ENCODE measurements at places on chromosomes 1 and 21.

GRCh38 chr1:25036117-25036546 lies 106.1 kb upstream of the RUNX3 start:
- no peak overlapping the region for H3K27ac ChIP-seq
- H3K27me3 ChIP-seq: no peaks in the 10 kb centered on the region
- ATAC-seq: no peak
- H3K4me3 ChIP-seq: no peak overlapping the region
- peaks cover 12% of the 10 kb centered on the region for H3K36me3 ChIP-seq

DNA sequence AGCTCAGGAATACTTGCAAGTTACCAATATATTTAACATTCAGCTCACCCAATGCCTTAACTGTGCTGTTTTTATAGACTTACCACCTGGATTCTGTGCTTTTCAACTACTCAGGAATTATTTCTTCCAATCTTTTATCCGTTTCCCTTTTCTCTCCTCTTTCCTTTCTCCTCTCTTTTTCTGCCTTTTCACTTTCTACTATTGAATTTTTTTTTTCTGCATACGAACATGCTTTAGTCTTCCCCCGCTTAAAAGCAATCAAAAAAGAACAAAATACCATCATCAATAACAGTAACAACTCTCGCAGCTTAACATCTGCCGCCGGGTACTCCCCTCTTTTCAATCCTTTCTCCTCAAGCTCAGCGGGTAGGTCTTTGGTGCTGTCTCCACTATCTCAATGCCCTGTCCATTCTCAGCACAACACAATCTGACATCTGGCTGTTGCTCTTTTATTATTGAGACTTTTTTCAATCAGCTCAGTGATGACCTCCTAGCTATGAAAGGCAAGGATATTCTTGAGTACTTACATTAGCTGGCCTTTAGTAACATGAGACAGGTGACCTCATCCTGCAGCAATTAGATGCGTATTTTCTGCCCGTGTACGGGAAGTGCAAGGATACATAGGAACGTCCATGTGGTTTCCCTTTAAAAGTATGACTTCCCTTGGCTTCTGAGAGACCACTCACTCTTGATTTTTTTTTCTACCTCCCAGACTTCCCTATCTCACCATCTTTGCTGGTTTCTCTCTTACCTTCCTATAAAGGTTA lies 40.2 kb upstream of the SIPA1L2 start:
- peaks cover 7% of the 10 kb centered on the region for H3K4me1 ChIP-seq
- H3K27ac ChIP-seq: no peak overlapping the region
- no peak for ATAC-seq
- H3K4me3 ChIP-seq: no peak overlapping the region

GRCh38 chr1:185474440-185475149 lies 157.6 kb upstream of the IVNS1ABP start:
- no peaks in the 10 kb centered on the region for H3K36me3 ChIP-seq
- H3K4me3 ChIP-seq: no peak overlapping the region
- H3K27me3 ChIP-seq: no peaks in the 10 kb centered on the region
- no peak overlapping the region for H3K27ac ChIP-seq
- no peak for ATAC-seq
- H3K4me1 ChIP-seq: no peaks in the 10 kb centered on the region

DNA sequence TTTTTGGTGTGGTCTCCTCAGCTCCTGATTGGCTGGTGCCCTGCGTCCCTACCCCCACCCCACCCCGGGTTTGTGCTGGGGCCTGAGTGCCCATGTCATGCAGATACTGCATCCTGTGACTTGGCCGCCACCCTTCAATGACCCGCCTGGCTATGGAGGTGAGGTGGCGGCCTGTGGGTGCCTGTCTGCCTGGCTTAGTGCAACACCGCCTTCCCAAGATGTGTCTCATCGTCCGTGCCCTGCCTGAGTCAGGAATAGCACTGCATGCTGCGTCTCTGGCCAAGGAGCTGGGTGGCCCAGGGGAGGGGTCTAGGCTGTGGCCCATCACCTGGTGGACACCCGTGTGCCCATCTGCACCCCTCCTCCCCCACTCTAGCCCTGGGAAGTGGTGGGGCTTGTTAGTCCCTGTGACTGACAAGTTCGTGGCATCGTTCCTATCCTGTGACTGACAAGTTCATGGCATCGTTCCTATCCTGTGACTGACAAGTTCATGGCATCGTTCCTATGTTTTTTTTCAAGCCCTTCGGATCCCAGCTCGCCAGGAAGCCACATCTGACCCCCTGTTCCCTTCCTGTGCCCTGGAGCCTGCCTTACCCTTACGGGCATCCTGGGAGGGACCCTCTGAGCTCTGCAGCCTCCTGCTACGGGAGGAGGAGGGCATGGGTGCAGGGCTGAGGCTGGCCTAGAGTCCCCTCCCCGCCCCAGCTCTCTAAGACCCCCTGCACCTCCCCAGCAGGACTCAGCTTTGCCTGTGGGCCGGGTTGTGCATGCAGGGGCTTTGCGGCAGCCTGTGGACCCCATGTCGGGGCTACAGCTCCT lies 7.5 kb downstream of the SLX9 start:
- ATAC-seq: no peak
- no peak overlapping the region for H3K27ac ChIP-seq
- H3K36me3 ChIP-seq: peaks cover 43% of the 10 kb centered on the region

GRCh38 chr1:53755874-53756273 lies 16.9 kb upstream of the GLIS1 start:
- no peak overlapping the region for H3K27ac ChIP-seq
- no peaks in the 10 kb centered on the region for H3K4me1 ChIP-seq
- H3K36me3 ChIP-seq: peaks cover 14% of the 10 kb centered on the region
- ATAC-seq: no peak

- ATAC-seq: no peak
- no peak overlapping the region for H3K27ac ChIP-seq
- H3K4me1 ChIP-seq: peaks cover under 1% of the 10 kb centered on the region
- H3K36me3 ChIP-seq: no peaks in the 10 kb centered on the region
- H3K27me3 ChIP-seq: no peaks in the 10 kb centered on the region
Observed at GRCh38 chr1:154485106-154485505, 16.9 kb upstream of the TDRD10 start.

DNA sequence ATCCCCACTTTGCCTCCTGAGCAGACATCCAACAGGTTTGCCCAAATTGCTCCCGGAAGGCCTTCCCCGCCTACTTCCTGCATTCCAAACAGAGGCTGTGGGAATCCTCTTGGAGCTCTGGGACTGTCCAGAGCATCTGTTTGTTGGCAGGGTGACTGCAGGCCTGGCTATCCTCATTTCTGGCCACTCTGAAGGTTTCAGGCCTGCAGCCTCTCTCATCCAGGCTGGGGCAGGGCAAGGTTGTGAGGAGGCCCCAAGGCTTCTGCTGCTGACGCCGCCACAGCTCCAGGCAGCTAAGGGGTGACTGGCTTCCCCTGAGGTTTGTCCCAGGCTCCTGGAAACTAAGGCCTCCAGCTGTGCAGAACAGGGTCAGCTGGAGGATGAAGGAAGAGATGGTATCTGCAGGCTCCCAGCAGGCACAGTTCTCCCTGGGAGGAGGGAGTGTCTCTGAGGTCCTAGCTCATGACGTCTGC lies 11.3 kb downstream of the CDK18 start:
- H3K27me3 ChIP-seq: peaks cover 10% of the 10 kb centered on the region
- no peaks in the 10 kb centered on the region for H3K36me3 ChIP-seq
- no peak overlapping the region for H3K4me3 ChIP-seq
- peaks cover 6% of the 10 kb centered on the region for H3K4me1 ChIP-seq

DNA sequence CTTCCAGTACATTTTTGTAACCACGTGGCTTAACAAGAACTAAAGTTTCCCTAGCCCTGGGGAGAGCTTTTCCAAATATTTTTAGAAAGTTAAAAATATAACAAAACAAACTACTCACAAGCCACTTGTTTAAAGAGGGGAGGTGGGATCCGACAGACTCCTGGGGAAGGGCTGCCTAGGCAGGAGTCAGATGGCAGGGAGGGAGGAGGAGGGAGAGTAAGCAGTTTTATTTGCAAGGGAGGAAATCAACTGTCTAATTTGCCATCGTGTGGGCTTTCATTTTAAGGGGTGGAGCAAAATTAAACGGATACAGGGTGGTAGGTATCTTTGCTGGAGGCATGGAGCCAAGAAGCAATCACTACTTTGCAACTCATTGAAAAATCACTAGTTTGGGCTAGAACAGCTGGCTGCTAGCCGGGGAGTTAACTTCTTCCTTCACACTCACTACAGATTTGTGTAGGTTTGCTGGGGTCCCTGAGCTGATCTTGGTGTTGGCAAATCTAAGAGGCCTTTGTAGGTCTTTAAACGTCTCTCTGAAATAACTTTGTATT lies 8.8 kb downstream of the BARHL2 start:
- ATAC-seq: no peak
- H3K4me3 ChIP-seq: no peak overlapping the region
- no peaks in the 10 kb centered on the region for H3K36me3 ChIP-seq
- peaks cover 97% of the 10 kb centered on the region for H3K27me3 ChIP-seq

- peaks cover 36% of the 10 kb centered on the region for H3K4me1 ChIP-seq
- H3K27ac ChIP-seq: peak overlapping the region; percentile 36
- peaks cover 17% of the 10 kb centered on the region for H3K27me3 ChIP-seq
Observed at GRCh38 chr1:51298322-51298705, 32.0 kb downstream of the TTC39A start.

- no peak for ATAC-seq
- no peaks in the 10 kb centered on the region for H3K4me1 ChIP-seq
- H3K4me3 ChIP-seq: no peak overlapping the region
- no peaks in the 10 kb centered on the region for H3K36me3 ChIP-seq
- H3K27ac ChIP-seq: no peak overlapping the region
Observed at GRCh38 chr1:7519181-7519860, 251.8 kb upstream of the VAMP3 start.

DNA sequence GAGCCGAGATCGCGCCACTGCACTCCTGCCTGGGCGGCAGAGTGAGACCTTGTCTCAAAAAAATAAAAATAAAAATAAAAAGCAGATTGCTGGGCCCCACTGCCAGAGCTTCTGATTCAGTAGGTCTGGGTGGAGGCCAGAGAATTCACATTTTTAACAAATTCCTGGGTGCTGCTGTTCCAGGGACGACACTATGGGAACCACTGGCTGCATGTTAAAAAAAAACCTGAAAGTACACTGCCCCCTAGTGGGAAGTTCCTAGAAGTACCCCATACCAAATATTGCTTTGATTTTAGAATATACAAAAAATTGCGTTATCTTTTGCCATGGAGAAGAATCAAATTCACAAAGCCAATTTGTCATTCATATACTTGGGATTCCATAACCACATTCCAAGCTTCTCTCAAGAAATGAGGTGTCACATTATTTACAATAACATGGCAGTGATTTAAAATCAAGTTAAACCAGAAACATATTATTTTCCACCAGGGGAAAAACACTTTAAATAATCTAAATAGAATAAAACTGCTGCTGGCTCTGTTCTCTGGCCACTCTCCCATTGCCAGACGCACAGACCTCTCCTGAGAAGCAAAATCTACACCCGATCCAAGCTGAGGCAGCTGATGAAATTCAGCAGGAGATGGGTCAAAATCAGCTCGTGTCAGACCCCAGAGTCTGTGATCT lies 27.4 kb downstream of the SYF2 start:
- no peak overlapping the region for H3K4me3 ChIP-seq
- H3K27ac ChIP-seq: no peak overlapping the region
- H3K27me3 ChIP-seq: peaks cover 9% of the 10 kb centered on the region
- no peaks in the 10 kb centered on the region for H3K4me1 ChIP-seq
- no peak for ATAC-seq

DNA sequence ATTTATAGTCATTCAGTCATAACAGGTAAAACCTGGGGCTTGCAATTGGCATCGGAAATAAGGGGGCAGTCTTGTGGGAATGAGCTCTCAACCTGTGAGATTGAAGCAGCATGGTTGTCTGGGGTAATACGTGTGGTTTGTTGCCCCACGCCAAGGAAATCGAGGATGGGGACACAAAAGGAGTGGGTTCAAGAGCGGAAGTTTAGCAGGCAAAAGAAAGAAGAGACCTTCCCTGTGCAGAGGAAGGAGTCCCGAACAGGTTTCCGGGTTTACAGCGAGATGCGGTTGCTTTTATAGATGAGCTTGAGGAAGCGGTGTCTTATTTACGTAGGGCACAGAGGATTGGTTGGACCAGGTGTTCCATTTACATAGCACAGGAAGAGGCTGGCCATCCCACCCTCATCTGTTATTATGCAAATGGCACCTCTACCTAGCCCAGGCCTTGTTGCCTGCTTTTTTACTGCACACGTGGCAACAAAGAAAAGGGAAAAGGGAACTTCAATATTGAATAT lies 37.3 kb downstream of the IFNAR1 start:
- peak overlapping the region; percentile 79 for H3K4me3 ChIP-seq
- peak; percentile 69 for ATAC-seq
- peaks cover 2% of the 10 kb centered on the region for H3K36me3 ChIP-seq

- H3K4me1 ChIP-seq: peaks cover 22% of the 10 kb centered on the region
- no peak overlapping the region for H3K27ac ChIP-seq
- no peak for ATAC-seq
- peaks cover 14% of the 10 kb centered on the region for H3K36me3 ChIP-seq
- H3K4me3 ChIP-seq: no peak overlapping the region
Observed at GRCh38 chr1:222697203-222697602, 15.1 kb downstream of the AIDA start.

DNA sequence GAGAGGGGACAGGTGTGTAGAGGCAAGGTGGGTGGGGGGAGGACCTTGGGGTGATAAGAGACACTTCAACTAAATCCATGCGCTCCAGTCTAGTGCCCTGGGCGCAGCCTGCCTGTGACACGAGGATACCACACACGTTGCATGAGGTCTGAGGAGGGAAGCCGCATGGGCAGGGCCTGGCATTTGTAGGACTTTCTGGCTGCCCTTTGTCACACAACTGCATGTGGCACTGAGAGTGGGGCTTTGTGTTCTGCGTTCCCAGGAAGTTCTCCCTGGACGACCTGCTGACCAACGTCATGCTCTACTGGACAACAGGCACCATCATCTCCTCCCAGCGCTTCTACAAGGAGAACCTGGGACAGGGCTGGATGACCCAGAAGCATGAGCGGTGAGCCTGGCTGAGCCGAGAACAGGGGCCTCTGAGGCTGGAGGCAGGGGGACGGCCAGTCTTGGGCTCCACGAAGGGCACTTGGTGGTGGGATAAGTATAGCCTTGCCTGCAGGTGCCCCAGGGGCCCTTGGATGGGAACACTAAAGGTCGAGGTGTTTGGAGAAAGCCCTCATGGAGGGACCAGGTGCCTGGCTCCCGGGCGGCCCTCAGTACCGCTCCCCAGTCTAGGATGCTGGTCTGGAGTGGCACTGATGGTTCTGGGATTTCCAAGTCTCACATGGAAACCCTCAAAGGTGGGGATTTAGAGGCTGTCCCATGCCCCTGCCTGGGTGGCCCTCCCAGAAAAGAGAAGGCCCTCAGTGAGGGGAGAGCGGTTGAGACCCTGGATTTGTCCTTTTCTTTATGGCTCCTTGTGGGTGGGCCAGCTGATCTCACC lies 34.5 kb downstream of the EPHX1 start:
- no peaks in the 10 kb centered on the region for H3K27me3 ChIP-seq
- no peak overlapping the region for H3K27ac ChIP-seq
- H3K4me3 ChIP-seq: no peak overlapping the region
- H3K4me1 ChIP-seq: peaks cover 45% of the 10 kb centered on the region
- no peak for ATAC-seq

Data from stimulated activated memory B cell treated with anti-CD40 and anti-IgM and Interleukin-4, amounts not matched to agents 10 μg/mL and 1 μg/mL and 100 μg/mL, for 72 hours (primary cell).